AG20443 (cell line): ENCODE measurements at places on chromosomes 6 and 20.

GRCh38 chr6:34746104-34746846 is 11.0 kb upstream of the SNRPC start:
- DNase-seq = no peak

- no peak for DNase-seq
These were observed 19.6 kb downstream of the JAG1 start for GRCh38 chr20:10654250-10654610.

- no peak for DNase-seq
These were observed 350.9 kb upstream of the NRSN1 start for GRCh38 chr6:23775127-23775526.

DNA sequence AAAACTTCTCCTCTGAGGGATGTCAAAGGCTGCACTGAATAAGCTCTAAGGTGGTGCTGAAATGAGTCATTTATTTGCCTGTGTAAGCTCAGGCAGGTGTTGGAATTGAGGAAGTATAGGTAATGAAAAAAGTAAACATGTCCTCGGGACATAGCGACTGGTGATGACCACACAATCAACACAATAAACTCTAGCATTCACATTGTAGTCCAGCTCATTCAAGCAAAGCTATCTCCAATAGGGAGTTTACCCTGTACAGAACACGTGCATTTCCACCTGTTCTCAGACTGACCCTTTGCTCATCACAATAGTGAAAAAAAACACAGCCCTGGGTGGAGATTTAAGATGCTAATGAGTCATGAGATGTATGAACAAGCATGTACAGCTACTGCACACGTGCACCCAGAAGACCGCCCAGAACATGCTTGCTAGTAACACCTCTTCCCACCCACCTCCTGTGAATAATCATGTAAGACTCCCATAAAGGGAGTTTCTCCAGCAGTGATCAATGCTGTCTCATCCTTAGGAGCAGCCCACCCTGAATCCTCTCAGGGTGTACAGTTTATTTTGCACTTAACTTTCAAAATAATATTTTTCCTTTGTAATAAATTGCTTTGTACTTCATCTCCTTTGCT is 33.0 kb upstream of the POU5F1 start:
- DNase-seq = peak; percentile 29

DNA sequence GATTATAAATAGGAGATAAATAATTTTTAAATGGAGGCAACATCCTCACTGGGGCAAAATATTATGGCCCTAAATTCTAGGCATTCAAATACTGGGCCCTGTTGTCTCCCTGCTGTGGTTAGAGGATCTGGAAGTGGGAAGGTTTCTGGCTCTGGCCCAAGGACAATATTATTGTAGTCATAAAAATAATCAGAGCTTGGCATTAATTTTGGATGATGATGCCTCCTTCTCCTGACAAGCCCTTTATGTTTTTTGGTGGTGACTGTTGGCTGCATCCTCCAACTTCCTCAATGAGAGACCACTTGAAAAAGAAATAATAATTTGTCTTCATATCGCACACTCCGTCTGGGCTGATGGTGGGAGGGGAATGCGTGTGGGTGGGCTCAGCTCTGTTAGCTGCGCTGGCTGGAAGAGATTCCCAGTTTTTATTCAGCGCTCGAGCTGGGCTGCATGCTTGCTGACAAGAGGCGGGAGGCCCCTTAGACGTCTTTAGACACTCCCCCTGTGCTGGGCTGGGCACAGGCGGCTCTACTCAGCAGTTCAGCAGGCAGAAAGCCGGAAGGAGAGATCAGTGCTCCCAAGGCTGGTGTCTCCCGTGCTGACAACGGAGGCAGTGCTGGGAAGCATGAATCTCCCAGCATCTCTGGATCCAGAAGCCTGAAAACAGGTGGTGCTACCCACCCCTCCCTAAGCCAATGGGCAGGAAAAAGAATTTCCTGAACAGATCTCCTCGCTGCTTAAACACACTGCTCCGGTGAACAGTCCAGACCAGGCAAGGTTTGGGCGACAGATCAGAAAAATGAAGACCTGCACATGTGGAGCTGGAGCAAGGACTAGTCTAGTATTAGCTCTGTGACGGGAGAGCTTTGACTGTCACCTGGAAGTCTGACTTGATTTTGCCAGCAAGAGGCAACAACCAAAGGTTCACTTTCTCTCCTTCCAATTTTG is 97.7 kb downstream of the SYCP2 start:
- peak; percentile 74 for DNase-seq

- peak; percentile 14 for DNase-seq
These were observed 8.8 kb upstream of the CEP85L start for GRCh38 chr6:118660218-118660569.

DNA sequence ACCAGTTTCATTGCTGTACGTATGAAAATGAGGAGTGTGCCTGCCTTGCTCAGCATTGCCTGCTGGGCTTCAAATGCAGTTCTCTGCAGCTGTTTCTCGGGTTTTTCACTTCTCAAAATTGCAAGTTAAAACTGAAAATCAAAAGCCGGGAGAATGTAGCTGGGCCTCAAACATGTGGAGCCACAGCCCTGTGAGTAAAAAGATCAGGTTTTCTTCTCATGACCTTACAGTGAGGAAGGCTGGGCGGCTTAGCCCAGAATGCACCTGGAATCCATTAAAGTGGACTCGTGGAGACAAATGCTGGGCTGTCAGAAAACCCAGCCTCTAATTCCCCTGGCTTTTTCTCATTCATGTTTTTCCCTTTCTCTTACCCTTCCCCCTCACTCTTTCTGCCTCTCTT is 34.4 kb downstream of the DSE start:
- peak; percentile 54 for DNase-seq

DNA sequence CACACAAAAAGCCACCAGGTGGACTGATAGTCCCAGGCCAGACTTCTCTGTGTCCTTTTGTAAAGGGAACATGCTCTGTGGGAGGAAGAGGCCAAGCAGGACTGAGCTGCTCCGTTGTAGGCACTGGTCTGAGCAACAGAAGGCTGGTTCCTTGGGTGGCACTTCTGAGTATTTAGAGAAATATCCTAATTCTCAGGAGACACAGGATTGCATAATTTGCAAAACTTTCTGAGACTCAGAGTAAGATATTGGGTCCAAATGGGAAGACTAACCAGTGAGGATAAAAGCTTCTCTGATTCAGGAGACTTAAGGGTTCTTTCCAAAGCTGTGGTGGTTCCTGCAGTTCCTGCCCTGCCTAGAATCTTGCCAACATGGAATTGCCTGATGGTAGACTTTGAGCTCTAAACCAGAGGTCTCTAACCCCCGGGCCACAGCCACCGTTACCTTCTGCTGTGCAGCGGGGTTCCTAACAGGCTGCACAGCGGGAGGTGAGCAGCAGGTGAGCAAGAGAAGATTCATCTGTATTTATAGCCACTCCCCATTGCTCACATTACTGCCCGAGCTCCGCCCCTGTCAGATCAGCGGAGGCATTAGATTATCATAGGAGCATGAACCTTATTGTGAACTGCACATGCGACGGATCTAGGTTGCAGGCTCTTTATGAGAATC is 107.0 kb downstream of the OLIG3 start:
- no peak for DNase-seq

DNA sequence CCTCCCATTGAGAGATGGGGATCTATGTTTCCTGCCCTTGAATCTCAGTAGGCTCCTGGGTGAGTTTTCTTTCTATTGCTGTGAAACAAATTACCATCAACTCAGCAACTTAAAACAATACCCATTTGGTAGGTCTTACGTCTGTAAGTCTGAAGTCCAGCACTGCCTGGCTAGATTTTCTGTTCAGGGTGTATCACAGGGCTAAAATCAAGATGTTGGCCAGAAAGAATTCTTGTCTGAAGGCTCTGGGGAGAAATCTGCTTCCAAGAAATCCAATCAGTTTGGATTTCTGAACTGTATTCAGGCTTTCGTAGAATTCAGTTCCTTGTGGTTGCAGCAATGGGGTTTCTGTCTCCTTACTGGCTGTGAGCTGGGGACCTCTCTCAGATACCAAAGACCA is 99.6 kb upstream of the SLC24A3 start:
- DNase-seq = no peak

DNA sequence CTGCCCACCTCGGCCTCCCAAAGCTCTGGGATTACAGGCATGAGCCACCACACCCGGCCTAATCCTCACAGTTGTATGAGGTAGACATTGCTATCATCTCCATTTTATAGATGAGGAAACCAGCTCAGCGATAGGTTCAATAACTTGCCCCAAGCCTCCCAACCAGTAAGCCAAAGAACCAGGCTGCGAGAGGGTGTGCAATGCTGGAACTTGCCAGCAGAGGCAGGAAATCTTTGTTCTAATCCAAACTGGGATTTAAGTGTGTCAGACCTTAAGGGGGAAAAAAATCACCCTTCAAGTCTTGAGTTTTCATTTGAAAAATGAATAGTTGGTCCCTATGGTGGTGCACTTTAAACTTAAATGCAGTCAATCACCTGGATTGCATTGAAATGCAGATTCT is 20.1 kb upstream of the RNGTT start:
- DNase-seq = peak; percentile 41

DNA sequence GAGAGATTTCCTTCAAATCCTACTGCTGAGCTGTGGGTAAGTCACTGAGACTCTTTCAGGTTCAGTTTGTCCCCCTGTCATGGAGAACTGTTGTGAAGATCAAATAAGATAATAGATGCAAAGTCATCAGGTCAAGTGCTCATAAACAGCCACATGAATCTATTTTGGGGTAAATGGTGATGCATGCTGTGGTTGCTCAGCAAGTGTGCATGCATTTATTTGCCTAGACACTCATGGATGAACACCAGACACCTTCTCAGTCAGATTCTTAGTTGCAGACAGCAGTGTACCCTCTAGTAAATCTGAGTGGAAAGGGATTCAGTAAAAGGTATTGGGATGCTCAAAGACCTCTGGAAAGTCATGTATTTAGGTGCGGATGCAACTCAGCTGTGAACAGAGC is 168.0 kb upstream of the FOXA2 start:
- DNase-seq = no peak

GRCh38 chr20:9523636-9524035 is 9.2 kb downstream of the LAMP5 start:
- DNase-seq = no peak

GRCh38 chr6:18536591-18537055 is 149.5 kb downstream of the RNF144B start:
- DNase-seq = no peak

- DNase-seq = no peak
These were observed 3.5 kb upstream of the LTA start for GRCh38 chr6:31568537-31568961.

GRCh38 chr20:42118409-42119125 is 500.4 kb upstream of the CHD6 start:
- no peak for DNase-seq

- DNase-seq = no peak
These were observed 312.6 kb downstream of the CLIC5 start for GRCh38 chr6:45702849-45703739.

GRCh38 chr20:35385733-35386132 is 26.0 kb downstream of the UQCC1 start:
- no peak for DNase-seq

GRCh38 chr6:24740861-24741260 is 21.9 kb upstream of the C6orf62 start:
- peak; percentile 15 for DNase-seq

- no peak for DNase-seq
These were observed 1.1 kb downstream of the DDAH2 start for GRCh38 chr6:31727717-31728671.

- DNase-seq = no peak
These were observed 124.9 kb downstream of the KLHL32 start for GRCh38 chr6:97049253-97050011.

GRCh38 chr6:36701401-36701991 is 3.9 kb downstream of the RAB44 start:
- DNase-seq = no peak

GRCh38 chr6:50211582-50211981 is 161.9 kb upstream of the DEFB112 start:
- no peak for DNase-seq

DNA sequence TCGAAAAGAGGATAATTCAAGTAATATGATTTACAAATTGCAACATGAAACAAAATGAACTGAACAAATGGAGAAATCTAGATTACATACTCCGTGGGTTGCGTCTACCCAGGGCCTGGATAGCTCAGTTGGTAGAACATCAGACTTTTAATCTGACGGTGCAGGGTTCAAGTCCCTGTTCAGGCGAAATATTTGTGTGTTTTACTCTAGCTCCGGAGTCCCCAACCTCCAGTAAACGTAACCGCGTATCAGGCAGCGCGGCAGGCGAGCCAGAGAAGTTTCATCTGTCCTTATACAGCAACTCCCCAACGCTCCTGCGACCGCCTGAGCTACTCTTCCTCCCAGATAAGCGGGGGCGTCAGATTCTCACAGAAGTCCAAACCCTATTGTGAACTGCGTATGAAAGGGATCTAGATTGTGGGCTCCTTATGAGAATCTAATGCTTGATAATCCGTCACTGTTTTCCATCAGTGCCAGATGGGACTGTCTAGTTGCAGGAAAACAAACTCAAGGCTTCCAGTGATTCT is 176.1 kb downstream of the TRIM27 start:
- DNase-seq = peak; percentile 40

- DNase-seq = no peak
These were observed 12.6 kb upstream of the PTCHD4 start for GRCh38 chr6:48123601-48124000.

GRCh38 chr6:64733433-64733832 is 973.6 kb downstream of the EYS start:
- no peak for DNase-seq

DNA sequence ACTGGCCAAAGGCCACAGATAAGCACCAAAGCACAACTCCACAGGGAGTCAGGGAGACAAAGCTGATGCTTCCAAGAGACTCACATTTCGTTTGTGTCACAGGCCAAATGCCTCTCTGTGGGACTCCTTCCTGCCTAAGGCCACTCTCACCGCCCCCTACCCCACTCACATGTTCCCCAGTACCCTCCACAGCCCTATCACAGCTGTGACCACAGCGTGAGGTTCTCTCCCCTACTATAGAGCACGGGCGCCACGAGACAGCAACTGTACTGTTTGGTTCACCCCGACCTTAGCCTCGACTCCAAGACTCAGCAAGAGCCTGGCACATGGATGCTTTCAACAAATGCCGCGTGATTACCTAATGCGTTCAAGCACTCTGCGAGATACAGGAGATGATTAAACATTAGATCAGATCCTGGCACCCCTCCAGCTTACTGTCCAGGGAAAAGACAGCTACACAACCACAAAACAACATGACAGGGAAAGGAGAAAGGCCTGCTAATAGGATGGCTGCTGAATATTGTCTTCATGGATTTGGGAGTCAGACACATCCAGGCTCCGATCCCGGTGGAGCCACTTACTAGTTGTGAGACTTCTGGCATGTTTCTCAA is 105.5 kb downstream of the AGPAT4 start:
- DNase-seq = peak; percentile 77

GRCh38 chr6:155382338-155382685 is 68.0 kb upstream of the TFB1M start:
- DNase-seq = peak; percentile 42
